ENCODE measurements at places on chromosomes 1 and 21. TPM values are rescaled to one million over a fixed set of nuclear protein-coding genes. Genes with fewer than 3 reads are reported as not detected.

DNA sequence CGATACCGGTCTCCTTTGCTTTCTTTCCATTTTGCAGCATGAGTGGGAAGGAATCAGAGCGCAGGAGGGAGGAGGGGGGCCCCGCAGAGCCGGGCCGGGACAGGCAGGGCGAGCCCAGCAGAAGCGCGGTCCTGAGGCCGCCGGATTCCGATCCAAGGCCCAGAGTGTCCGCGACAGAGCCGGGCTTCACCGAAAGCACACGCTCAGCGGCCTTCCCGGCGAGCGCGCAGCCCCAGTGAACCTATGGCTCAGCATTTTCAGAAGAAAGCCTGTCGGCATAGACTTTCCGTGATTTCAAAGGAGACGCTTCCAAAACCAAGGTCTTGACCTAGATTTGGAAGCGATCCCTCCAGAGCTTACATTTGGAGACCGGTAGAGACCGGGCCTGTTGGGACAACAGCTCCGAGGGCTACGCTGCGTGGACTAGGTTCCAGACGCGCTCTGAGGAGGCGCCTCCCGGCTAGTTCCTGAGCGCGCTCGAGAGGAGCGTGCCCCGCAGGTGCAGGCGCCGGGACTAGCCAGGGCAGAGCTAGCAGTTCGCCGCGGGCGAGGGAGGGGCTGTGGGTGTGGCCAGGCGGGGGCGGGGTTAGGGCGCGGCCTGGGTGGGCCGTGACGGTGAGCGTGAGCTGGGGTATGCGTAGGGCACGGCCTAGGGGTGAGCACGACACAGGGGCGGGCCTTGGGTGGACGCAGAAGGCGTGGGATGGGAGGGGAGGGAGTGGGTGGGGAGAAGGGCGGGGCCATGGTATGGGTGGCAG is 27.8 kb upstream of the PRSS38 start:
- peak; percentile 68 for DNase-seq

The RIPK4 gene
- polyA plus RNA-seq, result not detected

The MMEL1 gene
- polyA plus RNA-seq, result 0.31 TPM

DNA sequence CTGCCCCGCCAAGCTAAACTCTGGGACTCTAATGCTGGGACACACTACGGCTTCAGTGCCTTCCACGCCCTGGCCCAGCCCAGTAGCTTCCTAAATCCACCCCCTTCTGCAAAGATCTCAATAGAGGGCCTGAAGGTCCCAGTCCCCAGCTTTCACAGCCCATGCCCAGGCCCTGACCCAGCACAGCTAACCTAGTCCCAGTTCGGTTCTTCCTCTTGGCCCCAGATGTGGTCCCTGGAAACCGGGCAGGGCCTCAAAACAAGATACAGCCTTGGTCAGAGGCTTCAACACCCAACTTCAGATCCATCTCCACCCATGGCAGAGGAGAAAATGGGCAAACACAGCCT is 646 bp upstream of the PDZK1IP1 start:
- DNase-seq, result no peak
